ENCODE measurements at places on chromosomes 16 and 17.

- no peak for DNase-seq
Measured at GRCh38 chr17:1108478-1108764, 71.4 kb downstream of the ABR start.

DNA sequence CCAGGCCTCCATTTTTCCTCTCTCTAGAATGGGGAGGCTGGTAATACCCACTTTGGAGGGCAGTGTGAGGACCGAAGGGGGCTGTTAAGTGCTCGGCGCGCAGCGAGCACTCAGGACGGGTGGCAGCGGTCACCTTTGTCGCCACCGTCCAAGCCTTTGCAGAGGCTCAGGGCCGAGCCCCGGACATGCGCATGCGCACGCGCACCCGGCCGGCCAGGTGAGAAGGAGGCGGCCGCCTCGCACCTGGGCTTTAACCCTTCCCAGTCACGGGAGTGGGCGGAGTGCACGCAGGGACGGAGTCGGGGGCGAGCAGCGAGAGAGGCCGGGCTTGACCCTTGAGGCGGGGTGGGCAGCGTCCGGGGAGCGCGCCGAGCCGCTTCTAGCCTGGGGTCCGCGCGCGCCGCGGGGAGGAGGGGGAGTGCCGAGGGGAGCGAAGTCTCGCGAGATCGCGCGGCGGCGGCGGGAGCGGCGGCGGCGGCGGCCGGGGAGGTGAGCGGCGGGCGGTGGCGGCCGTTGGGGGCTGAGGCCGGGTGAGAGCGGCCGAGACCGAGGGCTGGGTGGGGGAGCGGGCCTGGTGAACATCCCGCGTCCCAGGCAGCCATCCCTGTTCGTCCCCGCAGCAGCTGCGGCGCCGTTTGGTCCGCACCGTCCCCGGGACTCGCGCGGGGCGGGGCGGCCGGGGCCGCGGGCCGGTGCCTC, at the start of gene MRTFB:
Gene MRTFB, plus strand, starts transcription at position 443 of the 699 bp plus-strand sequence. CDS start 69,288 bp downstream, outside the sequence.
- DNase-seq, result peak; percentile 85

- no peak for DNase-seq
Measured at GRCh38 chr16:914440-914839, 56.3 kb downstream of the LMF1 start.

GRCh38 chr17:41451154-41451728, 10.5 kb upstream of the KRT38 start:
- no peak for DNase-seq

DNA sequence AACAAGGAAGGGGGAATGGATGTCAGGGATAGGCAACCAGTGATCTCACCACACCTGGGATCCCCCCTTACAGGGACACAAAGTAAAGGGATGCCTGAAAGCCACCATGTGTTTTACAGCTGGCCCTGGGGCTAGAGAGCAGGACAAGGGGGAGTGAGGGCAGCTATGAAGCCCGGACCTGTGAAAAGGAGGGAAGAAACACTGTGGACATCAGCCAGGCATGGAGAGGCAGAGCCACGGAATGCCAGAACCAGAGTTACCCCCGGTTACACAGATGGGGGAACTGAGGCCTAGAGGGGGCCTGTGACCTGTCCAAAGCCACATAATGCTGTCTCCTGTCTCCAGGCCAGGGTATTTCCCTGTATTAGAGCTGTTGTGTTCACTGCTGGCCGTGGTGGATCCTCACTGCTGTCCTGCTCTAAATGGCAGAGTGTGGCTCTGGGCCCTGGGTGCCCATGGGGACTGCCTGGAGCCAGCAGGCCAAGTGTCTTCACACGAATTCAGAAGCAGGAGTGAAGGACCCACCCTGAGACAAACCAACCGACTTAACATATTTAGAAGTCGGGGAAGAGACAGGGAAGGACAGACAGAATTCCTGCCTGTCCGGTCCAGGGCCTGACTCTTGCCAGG, 29.7 kb upstream of the ITGA3 start:
- no peak for DNase-seq

GRCh38 chr17:28996554-28997096, 9.2 kb downstream of the SEZ6 start:
- no peak for DNase-seq
